ENCODE measurements at places on chromosomes 6 and 20.
A peak's percentile ranks its signal among the peaks of the same experiment; 100 is the strongest.

- DNase-seq = no peak
These were observed 131.7 kb upstream of the MLIP start for GRCh38 chr6:53979468-53980067.

GRCh38 chr6:169862892-169863525, 111.6 kb downstream of the ERMARD start:
- no peak for DNase-seq

GRCh38 chr6:37693546-37694250, 4.0 kb downstream of the MDGA1 start:
- no peak for DNase-seq

DNA sequence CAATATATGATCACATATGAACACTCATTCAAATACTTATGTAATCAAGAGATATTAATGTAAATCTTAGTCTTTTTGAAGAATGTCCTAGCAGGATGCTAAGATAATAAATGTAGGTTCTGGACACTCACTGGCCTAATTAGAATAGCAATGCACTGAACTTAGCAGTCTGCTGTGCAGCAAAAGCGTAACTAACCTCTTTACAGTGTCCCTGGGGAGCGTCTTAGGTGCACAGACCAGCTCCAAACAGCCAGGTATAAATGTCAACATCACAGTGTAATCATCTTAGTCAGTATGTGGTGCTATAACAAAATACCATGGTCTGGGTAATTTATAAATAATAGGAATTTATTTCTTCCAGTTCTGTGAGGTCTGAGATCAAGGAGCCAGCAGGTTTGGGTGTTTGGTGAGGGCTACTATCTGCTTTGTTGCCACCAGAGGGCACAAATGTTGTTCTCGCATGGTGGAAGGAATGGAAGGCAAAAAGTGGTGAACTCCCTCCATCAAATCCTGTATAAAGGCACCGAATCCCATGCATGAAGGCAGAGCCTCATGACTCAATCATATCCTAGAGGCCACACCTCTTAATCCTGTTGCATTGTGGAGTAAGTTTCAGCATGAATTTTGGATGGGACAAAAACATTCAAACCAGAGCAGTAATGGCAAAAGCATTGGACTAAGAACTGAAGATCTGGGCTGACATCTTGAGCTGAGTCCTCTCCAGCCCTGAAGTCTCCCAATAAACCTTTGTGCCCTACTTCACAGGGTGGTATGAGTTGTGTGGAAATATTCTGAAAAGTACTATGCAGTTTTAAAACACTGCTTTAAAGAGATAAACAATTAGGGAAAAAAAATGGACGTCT, 41.8 kb upstream of the FOXO3 start:
- DNase-seq = no peak

DNA sequence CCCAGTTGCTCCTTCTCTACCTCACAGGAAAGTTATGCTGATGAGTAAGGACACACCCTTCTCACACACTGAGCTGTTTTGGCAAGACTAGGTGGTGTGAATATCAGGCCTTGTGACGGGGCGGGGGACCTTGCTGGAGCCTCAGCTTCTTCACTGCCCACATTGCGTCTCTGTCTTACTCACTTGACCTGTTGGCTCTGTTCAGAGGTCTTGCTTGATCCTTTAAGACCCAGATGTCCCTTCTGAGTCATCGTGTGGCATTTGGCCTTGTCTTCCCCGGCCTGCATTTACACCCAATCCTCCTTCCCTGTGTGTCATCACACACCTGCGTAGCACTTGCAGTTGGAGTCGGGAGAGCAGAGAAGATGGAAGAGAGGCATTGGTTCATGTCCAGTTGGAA, 8.3 kb upstream of the PRND start:
- no peak for DNase-seq

DNA sequence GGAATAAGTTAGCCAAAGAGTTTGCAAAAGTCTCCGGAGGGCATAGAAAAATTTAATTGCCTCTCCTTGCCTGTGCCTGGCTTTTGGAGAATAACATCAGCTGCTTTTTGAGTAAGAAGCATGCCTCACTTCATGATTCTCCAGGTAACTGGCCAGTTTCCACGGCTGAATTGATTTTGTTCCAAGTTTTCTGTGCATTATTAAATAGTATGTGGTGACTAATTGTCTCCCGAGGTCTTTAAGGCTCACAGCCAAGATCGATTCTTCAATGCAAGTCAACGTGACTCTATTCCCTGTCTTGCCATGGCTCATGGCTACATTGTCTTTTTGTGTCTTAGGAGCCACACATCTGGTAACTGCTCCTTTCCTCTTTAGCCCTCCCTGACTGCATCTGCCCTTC, 54.2 kb downstream of the CNR1 start:
- no peak for DNase-seq

- DNase-seq = no peak
These were observed 159.2 kb upstream of the CST7 start for GRCh38 chr20:24789877-24790276.

DNA sequence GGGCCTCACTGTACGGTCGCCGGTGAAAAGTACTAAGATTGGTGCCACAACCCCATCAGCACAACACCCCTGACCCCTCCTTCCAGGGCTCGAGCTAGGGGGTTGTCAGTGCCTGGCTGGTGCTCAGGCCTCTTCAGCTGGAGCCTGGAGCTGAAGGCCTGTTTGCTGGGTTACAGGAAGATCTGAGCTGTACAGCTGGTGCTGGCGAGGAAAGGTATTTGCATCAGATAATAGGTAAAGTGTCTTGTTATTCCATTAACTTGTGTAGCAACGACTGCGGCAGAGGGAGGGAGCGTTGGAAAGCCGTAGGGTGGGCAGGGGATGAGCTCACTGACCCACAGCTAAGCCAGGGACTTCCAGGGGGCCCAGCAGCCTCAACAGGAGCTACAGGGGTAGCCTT, 15.8 kb upstream of the SIRPA start:
- DNase-seq = no peak

DNA sequence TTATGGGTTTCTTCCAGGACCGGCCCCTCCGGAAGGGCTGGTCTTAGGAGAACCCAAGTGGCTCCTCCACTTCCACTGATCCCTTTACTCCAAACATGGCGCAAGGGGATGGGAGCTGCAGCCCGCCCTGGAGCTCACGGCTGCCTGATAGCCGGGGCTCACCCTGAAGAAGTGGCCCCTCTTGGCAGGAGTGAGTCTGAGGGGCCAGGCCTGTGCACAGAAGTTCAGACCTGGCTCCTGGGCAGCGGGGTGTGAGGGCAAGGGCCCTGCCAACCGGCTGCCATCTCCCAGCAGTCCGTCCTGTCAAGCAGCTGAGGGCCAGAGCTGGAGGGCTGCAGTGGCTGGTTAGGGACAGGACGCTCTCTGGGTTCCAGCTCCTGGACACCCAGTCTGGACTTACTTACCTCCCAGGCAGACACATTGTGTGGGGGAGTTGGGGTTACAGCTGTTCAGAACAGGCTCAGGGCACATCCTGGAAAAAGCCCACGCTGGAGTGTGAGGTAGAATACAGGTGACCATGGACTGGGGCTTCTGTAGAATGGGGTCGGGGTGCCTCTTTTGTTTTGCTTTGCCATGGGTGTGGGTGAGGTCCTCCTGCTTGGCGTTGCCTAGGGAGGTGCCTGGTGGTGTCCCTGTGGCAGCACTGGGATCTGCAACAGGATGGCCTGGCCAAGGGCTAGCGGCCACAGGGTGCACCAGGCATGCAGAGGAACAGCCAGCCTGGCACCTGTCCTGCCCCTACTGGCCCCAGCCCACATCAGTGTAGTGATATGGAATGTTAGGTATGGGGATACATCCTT, 88.4 kb downstream of the ASXL1 start:
- DNase-seq = no peak

DNA sequence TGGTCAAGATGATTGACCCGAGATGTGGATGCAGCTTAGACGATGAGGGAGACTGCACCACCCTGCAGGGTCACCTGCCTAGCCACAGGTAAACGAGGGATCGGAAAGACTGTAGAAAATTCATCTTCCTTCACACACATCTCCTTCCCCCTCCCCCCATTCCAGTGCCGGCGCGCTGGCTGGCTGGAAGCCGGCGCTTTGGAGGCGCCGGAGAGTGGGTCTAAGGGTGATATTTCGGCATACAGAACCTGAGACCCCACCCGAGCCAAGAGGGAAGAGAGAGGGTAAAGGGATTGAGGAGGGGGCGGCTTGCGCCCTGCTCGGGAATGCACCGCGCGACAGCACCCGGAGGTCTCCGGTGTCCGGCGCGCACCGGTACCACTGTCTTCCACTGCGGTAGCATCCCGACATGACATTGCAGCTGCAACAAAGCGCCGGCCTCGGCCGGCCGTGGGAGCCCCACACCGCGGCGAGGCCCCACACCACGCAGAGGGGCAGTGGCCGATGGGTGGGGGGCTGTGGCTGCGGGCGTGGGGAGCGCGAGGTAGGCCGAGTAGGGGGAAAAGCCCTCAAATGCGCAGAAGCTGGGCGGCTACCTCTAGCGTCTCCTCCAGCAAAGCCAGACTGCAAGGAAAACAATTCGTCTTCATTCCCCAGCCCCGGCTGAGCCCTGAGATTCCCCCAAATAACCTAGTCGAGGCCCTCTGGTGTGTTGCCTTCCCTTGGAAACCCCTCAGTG, 984 bp downstream of the TNFRSF21 start:
- no peak for DNase-seq

- DNase-seq = no peak
These were observed 227.0 kb upstream of the MARCKS start for GRCh38 chr6:113629975-113630737.

DNA sequence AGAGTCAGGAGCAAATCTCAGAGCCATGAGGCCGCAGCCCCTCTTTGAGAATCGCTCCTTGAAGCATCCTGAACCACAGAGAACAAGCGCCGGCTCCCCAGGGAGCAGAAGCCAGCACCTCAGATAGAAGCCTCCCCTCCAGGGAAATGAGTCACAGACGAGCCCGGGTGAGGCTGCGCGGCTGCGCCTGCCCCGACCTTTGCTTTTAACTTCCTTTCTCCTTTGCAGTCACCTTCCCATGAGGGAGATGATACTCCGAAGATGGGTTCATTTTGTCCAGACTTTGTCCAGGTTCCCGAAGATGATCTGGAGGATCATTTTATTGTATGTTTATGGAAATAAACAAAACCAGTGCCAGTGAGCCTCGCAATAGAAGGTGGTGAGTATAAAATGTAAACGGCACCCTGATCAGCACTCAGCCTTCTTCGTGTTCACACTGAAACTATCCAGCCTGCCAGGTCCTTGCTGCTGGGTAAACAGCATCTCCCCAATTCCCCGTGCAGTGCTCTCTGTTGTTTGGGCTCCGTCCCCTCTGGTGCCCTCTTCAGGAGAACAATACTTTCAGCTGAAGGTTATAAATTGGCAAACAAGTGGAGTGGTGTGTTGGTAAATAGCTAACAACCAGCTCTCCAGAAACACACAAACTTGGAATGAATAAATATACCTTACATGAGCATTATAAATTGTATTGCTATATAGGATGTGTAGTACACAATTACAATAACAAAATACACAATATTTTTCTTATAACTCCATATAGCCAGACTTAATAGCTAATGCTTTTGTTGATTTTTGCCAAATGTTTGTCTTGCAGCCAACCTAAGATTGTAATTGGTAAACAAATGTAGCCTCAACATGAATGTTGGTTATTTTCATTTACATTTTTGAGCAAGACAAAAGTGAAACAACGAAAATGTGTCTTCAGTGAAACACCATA, 41.4 kb upstream of the TMEM181 start:
- DNase-seq = peak; percentile 60

GRCh38 chr20:48584391-48585060, 243.3 kb downstream of the PREX1 start:
- no peak for DNase-seq

GRCh38 chr6:57172136-57173055, at the start of gene BAG2:
BAG2 (plus strand) TSS chr6:57172326; CDS start chr6:57172698, 372 bp downstream.
- DNase-seq = peak; percentile 88

DNA sequence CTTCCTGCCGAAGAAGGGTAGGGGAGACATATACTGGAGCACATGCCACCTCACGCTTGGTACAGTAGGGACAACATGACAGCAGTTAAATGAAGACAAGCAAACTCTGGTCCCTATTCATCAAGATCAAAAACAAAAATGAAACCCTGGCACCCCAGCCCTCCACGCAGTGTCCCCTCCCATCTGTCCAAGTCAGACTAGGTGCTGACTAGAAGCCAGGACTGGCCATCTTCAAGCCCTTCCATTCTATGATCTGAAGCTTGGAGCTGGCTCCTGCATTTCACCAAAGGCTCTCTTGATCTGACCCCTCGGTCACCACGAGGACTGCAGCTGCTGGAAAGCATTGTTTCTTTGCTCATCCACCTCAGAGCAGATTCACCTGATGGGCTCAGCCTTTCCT, 158.9 kb upstream of the GGTLC1 start:
- no peak for DNase-seq

- DNase-seq = no peak
These were observed 124.3 kb upstream of the SOX4 start for GRCh38 chr6:21469213-21469612.

GRCh38 chr6:81228912-81229555, 523.4 kb downstream of the TENT5A start:
- DNase-seq = no peak

DNA sequence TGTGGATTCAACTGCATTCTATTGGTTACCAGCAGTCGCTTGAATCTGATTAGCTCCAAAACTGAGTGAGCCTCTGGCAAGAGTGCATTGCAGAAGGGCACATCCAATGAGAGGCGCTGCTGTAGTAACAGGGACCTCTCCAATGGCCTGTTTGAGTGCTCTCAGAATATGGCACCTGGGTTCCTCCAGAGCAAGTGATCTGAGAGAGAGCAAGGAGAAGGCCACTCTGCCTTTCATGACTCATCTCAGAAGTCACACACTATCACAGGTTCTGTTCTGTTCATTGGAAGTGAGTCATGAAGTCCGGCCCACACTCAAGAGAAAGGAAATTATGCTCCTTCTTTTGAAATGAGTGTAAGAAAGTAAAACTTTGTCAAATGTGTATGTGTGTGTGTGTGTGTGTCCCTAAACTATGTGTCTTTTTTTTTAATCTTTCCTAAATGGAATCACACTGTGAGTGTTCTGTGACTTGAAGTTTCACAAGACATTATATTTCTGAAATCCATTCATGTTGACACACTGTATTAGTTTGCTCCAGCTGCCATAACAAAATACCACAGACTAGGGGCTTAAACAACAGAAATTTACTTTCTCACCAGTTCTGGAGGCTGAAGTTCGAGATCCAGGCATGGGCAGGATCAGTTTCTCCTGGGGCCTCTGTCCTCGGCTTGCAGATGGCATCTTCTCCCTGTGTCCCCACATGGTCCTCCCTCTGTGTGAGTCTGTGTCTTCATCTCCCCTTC, 138.3 kb upstream of the CDYL start:
- peak; percentile 8 for DNase-seq

GRCh38 chr20:53080969-53081871, 109.1 kb downstream of the TSHZ2 start:
- peak; percentile 21 for DNase-seq

DNA sequence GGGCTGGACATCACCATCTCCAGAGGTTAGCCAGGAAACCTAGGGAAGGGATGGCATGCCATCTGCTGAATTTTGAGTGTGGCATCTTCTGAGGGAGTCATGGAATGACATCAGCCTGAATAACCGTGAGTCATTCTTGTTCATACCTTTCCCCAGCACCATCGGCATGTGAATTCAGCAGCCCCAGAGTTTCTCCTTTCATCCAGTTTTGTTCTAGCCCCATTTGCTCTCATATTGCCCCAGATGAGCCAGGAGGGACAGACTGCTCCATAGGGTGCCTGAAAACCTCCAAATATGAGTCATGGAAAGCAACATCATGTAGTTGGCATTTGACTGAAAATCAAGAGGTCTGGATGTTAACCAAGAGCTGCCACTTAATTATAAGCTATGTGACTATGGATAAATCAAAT, 219.2 kb upstream of the SGK1 start:
- no peak for DNase-seq

Measured in activated T-helper 1 cell treated with anti-CD3 and anti-CD28 coated beads, Interleukin-12 subunit alpha, Interleukin-12 subunit beta, Interleukin-2, Interleukin-4 antibody, amounts not matched to agents 30 ng/mL and 10 ng/mL and 1 ng/mL, durations not matched to agents 14 hours and 24 hours and 36 hours (primary cell).